ENCODE measurements at places on chromosomes 6 and 20.

- no peak for DNase-seq
Measured at GRCh38 chr6:17556014-17556413, 44.1 kb upstream of the FAM8A1 start.

DNA sequence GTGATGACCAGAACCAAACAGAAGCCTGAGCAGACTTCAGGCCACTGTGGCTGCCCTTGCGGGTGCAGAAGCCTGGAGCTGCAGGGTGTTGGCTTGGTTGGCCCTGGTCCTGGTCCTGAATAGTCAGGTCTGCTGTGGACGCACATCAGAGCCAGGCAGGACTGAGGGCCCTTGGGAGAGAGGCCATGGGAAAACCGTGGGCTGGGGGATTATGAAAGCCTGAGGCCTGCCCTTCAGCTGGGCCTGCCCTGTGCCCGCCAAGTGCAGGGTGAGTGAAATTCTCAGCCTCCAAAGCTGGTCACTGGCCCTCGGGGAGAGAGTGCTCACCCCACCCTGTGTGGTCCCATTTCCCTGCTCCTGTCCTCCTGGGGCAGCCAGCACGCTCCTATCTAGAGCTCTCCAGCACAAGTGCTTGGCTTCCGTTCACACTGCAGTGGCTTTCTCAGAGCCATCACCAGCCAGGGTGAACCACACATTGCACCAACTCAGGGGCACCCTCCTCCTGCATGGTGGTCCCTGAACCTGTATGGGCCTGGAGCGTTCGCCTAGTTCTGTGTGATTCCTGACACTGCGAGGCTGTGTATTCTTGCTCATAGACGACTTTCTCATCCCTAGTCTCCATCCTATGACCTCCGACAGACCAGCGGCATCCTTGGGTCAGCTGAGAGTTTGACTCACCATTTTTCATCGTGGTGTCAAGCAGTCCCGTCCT lies 146.1 kb downstream of the TTLL2 start:
- DNase-seq = no peak

DNA sequence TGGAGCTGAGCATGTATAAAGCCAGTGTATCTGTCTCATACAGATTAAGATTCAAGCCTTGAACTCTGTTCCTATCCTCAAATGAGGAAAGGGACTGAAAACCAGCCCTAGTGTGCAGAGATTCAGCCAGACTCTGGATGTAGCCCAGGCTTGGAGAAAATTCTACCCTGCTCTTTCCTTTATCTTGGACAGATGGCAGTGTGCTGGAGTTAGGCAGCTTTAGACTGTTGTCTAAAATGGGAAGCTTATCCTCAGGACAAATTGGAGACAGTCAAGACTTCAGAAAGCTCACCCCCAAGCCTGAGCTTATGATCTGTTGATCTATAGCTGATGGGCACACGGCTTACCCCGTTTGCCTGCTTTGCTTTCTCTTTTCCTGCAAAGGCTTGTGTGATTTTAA lies 1057.6 kb downstream of the KIF16B start:
- DNase-seq = no peak

- DNase-seq = no peak
Measured at GRCh38 chr20:25139029-25139705, 56.3 kb upstream of the ENTPD6 start.

DNA sequence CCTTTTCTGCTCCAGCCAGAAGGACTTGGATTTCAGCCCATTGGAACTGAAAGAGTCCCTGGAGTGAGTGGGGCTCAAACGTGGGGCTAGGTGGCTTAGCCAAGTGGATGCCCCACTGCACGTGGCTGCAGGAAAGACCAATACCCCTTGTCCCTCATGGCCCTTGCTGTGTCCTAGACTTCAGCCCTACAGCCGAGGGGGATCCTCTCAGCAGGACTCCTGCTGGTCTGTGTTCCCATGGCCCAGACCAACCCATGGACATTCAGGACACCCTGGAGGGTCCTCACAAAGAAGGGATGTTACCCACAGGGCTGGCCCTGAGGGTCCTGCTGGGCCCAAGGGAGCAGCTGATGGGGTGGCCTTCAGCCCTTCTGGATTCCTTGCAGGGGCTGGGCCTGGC lies 30.0 kb upstream of the PHACTR3 start:
- DNase-seq = no peak

- DNase-seq = peak; percentile 84
Measured at GRCh38 chr20:8527998-8528723, 396.1 kb downstream of the PLCB1 start.

DNA sequence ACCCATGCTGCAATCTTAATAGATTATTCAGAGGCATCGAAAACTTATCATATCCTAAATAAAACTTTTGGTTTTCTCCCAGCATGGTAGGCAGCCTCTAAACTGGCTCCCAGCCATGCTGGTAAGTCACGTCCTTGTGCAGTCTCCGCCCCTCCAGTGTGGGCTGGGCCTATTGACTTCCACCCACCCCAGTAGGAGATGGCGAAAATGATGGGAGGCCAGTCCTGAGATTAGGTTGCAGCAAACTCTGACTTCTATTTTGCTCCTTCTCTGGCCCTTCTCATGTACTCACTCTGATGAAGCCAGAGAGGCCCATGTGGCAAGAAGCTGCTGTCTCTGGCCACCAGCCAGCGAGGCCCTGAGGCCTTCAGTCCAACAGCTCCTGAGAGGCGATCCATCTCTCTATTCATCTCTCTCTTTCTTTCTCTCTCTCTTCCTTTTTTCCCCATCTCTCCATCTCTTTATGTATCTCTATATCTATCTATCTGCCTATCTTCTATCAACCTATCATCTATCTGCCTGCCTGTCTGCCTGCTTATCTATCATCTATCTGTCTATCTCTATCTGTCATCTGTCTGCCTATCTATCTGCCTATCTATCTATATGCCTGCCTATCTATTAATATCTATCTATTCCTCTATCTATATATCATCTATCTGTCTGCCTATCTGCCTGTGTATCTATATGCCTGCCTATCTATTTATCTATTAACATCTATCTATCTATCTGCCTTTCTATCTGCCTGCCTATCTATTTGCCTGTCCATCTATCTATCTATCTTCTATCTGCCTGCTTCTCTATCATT lies 52.7 kb upstream of the STX16 start:
- no peak for DNase-seq
